ENCODE measurements at places on chromosomes 16 and 17. TPM values are rescaled to one million over a fixed set of nuclear protein-coding genes. Genes with fewer than 3 reads are reported as not detected.

Gene PARD6A
- 11.5 TPM for total RNA-seq

Gene SPNS3
- total RNA-seq: 3.3 TPM

Gene SPAG7
- total RNA-seq: 70.4 TPM

Gene IL17C
- total RNA-seq: not detected

Gene PNMT
- not detected for total RNA-seq

Gene C16orf46
- total RNA-seq: 0.32 TPM

Gene TNFRSF13B
- not detected for total RNA-seq

Gene ATP6V0A1
- 16.0 TPM for total RNA-seq

Gene CDH11
- not detected for total RNA-seq

Gene CDH8
- total RNA-seq: not detected

Gene GP1BA
- total RNA-seq: not detected

Gene CDIP1
- 47.9 TPM for total RNA-seq

Gene AANAT
- 0.18 TPM for total RNA-seq

Gene DPEP1
- not detected for total RNA-seq

Gene CA5A
- not detected for total RNA-seq

Gene CHRNB1
- 6.6 TPM for total RNA-seq

Gene AKAP1
- total RNA-seq: 45.0 TPM

Gene TBC1D3C
- total RNA-seq: not detected

Gene KRTAP4-1
- not detected for total RNA-seq

Gene CRHR1
- not detected for total RNA-seq

Gene SLC38A8
- total RNA-seq: not detected

Gene ZNF213
- total RNA-seq: 9.3 TPM

Gene AIPL1
- not detected for total RNA-seq

Gene MYO15B
- total RNA-seq: 33.9 TPM

Gene PLA2G10
- not detected for total RNA-seq

Gene NFAT5
- 49.2 TPM for total RNA-seq
